Glomerular endothelial cell (primary cell): ENCODE measurements at places on chromosomes 2 and 18.

GRCh38 chr2:29227935-29228675 is 112.9 kb downstream of the CLIP4 start:
- no peak for DNase-seq

DNA sequence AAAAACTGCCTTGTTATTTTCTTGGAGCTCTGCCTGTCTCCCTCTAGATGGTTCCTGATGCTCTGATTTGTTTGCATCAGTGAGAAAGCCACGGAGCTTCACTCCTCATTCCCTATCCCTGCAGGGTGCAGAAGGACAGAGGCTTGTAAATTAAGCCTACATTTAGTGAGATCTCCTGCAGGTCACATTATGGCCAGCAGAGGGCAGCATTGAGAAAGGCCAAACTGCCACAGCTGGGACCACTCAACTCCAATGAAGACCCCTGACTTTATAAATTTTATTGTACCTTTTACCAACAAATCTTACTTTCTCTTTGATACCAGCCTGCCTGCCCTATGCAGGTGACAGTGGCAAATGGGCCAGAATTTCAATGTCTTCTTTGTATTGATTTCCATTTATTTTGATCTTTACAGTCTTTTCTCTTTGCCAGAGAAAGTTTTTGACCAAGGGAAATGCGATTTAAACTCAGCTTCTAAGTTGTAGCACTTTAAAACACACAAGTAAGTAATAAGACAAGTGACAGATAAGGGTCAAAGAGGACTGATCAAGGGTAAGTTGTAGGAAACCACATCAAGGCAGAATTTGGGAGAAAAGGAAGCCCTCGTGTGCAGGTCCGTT is 1029.1 kb upstream of the KLHL29 start:
- no peak for DNase-seq

GRCh38 chr18:54557958-54558357 is 33.1 kb upstream of the DYNAP start:
- no peak for DNase-seq

- DNase-seq = no peak
Measured at GRCh38 chr2:239523147-239523953, 122.5 kb upstream of the HDAC4 start.

GRCh38 chr18:31424383-31424988 is 23.1 kb upstream of the DSG3 start:
- DNase-seq = no peak

- no peak for DNase-seq
Measured at GRCh38 chr2:47003641-47004427, 88.2 kb upstream of the MCFD2 start.

DNA sequence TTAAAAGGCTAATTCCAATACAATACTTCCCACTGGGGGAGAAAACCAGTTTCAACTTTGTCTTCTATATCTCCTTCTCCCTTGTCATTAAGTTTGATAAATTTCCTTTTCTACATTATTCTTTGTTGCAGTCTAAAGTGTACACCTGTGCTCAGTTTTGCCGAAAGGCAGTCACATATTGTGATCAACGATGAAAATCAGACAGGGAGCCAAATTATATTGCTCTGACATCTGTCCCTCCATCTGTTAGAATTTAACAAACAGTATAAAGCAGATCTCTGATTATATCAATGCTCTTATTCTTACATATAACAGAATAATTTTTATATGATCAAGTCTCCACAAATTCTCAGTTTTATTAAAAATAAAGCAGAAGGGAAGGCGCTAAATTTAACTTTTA is 496.7 kb downstream of the NRXN1 start:
- no peak for DNase-seq
